Spinal cord (tissue), 10 donors: ENCODE measurements at places on chromosomes 5 and 9. TPM values are rescaled to one million over a fixed set of nuclear protein-coding genes. Genes with fewer than 3 reads are reported as not detected.

DNA sequence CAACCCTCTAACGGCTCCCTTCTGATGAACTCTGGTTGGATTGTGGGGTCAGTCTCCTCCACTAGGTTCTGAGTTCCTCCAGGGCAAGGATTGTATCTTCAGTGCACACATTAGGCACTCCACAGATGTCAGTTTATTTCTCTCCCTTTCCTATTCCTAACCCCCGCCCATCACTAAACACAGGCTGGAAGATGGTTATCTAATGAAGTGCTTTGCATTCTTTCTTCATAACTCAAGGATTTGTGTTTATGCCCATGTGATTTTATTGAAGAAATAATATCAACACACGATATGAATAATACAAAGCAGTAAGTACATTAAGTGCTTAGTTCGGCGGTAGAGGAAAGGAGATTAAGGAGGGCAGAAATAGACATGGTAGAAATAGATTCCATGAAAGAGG, 4.4 kb upstream of the CREBRF start:
- no peak for DNase-seq

DNA sequence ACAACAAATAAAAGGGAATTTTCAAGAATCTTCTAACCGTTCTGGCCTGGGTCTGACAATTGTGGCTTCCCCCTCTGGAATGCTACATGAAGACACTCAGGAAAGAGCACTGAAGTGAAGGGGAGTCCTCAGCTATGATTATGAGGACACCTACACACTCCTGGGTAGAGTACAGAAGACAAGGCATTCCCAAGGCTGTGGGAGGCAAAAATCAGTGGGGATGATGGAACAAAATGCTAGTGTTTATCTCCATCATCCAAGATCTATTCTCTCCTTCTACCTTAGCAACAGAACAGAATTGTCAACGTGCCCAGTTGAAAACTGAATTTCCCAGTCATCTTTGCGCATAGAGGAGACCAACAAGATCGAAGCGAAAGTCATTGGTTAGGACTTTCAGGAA, 130.1 kb upstream of the LARP1 start:
- DNase-seq = no peak

DNA sequence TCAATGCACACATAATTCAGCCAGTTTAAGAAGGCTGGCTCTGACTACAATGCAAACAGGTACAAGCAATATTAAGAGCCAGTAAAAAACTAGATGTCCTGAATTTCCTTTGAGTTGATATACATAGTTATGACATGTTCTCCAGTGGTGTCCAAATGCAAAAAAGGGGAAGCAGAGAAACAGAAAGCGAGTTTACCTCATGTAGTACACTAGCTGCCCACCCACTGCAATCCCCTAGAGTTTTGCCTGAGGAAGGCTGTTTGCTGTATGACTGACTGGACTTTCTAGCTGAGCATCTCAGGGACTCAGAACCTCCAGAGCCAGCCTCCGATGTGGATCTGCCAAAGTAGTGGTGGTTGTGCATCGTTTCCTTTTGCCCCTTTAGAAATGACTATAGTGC, 44.8 kb upstream of the SLC1A3 start:
- no peak for DNase-seq

GRCh38 chr5:172008111-172008455, 1.6 kb upstream of the FBXW11 start:
- no peak for DNase-seq

DNA sequence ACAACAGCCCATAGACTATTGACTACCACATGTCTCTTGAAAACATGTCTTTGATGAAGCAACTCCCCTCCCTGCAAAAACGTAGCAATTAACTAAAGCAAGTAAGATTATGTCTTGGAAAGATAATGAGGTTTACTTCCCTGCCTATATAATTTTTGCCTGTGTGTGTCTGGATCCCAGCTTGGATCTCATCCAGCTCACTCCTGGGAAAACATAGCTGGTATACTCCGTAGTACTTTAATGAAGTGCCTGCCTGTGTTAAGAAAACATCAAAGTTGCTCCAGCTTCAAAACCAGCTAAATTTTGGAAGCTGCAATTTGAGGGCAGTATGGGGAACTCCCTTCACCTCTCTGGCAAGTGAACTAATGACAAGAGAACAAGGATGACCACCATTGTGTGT, 182.6 kb upstream of the C9orf72 start:
- no peak for DNase-seq

- DNase-seq = no peak
Observed at GRCh38 chr5:83653669-83654068, 67.0 kb downstream of the HAPLN1 start.

GRCh38 chr5:11497651-11498050, 406.6 kb downstream of the CTNND2 start:
- no peak for DNase-seq

- no peak for DNase-seq
Observed at GRCh38 chr5:151475388-151475787, 28.0 kb downstream of the SLC36A1 start.

DNA sequence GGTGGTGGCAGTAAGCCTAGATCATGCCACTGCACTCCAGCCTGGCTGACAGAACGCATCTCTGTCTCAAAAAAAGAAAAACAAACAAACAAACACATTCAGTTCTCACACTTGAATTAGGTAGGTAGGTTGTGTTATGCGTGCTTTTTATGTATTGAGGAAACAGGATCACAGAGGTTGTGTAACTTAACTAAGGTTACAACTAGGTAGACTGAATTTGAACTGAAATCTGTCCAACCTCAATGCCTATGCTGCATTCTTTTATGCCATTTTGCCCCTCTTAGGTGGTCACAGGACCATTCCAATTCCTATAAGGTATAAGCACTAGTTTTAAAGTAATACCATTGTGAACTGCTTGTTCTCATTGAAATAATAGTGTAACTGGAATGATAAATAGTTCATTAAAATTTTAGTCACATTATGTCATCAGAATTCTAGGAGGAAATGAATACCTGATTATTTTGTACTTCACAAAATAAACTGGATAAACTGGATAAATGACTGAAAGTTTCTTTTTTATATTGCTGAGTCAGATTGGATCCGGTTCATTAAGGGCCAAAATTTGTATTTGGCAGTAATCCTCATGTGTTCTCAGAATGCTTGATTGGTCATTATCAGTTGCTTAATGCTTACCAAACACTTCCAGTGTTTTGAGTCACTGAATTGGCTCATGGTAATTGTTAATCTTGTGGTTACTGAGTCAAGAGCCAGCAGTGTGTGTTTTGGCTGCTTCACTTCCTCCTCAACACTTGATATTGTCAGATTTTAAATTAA, 7.1 kb downstream of the UBAP1 start:
- no peak for DNase-seq

The RELL2 gene
- total RNA-seq = 7.3 TPM
